ENCODE measurements at places on chromosomes 12 and 14.

- no peak for DNase-seq
Observed at GRCh38 chr14:75906228-75906627, 75.6 kb downstream of the TGFB3 start.

- no peak for DNase-seq
Observed at GRCh38 chr14:84401631-84402030, 1128.3 kb upstream of the FLRT2 start.

DNA sequence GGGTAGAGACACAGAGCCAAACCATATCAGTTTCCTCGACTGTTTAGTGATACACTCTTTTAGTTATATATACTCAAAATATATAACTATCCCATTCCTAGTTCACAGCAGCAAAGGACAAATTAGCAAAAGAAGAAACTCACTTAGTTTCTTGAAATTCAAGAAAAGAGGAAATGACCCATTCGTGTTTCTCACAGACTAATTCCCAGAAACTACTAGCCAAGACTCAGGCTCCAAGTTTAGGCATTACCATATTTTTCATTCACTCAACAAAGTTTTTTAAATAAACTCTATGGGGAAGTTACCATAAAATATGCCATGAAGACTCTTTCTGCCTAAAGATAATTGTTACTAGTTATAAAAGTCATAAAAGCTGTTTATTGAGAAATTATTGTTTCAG is 152.3 kb upstream of the DAAM1 start:
- no peak for DNase-seq

DNA sequence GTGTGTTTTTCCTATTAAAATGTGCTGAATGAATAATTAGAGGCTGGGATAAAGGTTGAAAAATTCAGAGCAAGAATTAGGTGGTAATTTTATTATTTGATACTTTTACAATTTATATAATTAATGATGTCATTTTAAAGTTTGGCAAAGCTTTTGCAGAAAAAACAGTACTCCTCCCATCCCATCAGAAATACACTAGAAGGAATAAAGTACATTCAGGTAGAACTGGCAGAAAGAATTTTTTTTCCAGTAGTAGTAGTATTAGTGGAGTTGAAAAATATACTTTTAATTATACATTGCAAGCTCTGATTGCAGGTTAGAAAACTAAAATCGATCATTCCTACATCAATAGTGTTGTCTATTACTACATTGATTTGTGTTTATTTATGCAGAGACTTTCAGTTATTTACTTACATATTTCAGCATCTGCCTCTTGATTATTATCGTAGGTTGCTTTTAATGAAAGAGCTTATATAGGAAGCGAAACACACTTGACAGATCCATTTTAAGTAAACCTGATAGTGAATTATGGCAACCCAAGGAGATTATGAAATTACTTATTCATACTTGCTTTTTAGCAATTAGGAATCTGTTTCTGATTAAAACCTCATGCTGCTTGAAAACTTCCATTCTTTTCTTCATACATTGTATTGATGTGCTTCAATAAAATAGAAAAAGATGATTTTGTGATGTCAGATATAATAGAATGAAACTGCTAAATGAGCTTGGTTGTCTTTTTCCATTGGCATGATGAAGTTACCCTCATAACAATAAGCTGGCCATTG is 10.1 kb downstream of the FOXG1 start:
- no peak for DNase-seq

- DNase-seq = no peak
Observed at GRCh38 chr12:77954206-77954555, 123.5 kb downstream of the NAV3 start.

DNA sequence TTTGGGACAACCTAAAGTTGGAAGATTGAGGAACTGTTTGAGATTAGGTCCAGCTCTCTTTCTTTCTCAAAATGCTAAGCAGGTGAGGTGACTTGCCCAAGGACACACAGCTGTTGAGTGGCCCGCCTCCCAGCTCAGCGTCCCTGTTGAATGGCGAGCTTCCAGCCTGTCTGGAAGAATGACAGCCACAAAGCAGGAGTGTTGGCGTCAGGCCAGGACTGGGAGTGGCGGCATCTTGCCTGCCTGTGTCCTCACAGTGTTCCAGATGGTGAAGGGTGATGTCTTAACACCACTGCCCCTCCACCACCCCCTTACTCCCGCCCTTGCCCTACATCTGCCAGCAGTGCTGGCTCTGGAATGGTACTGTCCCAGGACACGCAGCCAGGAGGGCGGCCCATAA is 4.4 kb upstream of the CEBPE start:
- DNase-seq = no peak

GRCh38 chr14:21501568-21501967 is 9.6 kb downstream of the METTL3 start:
- DNase-seq = no peak

GRCh38 chr14:96515731-96516130 is 13.5 kb downstream of the PAPOLA start:
- no peak for DNase-seq

GRCh38 chr12:39763071-39763889 is 143.7 kb upstream of the ABCD2 start:
- no peak for DNase-seq

DNA sequence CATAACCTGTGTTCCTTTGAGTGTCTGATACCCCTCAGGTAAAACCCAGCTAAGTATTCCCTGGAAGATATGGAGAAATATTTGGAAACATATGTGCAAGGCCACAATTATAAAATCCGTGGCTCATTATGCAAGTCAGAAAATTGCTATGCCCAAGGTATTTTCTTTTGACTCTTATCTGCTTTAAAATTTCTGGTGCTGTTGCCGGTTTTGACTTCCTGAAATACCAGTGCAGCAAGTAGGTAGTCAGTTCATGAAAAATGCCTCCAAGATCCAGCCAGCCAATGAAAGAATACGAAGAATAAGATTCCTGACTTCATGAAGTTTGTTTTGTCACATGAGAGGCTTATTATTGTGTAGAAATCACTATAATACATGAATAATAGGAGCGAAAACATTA is 20.2 kb upstream of the FUT8 start:
- no peak for DNase-seq

- no peak for DNase-seq
Observed at GRCh38 chr12:2751686-2752085, 43.1 kb upstream of the FKBP4 start.

DNA sequence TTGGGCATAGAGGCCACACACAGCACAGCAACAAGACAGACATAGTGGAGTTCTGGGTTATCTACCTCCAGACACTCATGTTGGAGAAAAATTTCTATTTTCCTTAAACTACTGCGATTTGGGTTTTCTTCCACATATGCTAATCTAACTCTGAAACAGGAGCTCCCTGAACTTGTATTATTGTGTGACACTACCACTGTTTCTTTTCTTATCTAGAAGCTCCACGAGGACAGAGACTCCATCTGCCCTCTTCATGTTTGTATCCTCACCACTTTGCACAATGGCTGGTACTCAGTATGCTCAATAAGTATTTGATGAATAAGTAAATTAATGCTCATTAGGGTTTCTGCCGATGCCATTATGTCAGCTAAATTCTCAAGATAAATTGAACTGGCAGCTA is 218.6 kb downstream of the PAX9 start:
- DNase-seq = no peak

- no peak for DNase-seq
Observed at GRCh38 chr12:47804171-47804570, 15.5 kb downstream of the HDAC7 start.

GRCh38 chr14:45253754-45254310 is 830 bp upstream of the MIS18BP1 start:
- no peak for DNase-seq

DNA sequence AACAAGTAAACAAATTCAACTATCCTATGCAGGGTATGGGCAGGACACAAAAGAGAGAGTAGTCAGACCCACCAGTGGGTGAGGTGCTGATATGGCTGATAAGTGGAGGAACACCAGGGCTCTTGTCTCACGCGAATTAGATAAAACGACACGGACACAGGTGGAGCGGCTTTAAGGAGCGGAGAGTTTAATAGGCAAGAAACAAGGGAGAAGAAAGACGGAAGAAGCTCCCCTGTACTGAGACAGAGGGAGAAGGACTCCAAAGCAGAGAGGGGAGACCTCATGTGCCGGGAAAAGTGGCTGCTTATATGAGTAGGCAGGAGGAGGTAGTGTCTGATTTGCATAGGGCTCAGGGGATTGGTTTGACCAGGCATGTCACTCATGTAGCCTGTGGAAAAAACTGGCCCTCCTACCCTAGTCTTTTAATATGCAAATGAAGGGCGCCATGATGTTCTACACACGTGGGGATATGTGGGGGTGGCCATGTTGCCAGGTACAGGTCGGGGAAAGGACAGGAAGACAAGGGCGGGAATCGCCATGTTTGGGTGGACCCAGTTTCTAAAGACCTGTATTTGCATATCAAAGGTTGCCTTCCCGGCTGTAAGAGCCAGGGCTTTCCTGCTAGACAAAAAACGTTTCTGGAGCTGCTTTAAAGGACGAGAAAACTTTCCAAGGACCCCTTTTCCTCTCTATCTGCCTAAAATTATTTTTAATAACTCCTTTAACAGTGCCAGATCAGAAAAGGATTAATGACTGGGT is 28.8 kb downstream of the RPGRIP1 start:
- peak; percentile 82 for DNase-seq

DNA sequence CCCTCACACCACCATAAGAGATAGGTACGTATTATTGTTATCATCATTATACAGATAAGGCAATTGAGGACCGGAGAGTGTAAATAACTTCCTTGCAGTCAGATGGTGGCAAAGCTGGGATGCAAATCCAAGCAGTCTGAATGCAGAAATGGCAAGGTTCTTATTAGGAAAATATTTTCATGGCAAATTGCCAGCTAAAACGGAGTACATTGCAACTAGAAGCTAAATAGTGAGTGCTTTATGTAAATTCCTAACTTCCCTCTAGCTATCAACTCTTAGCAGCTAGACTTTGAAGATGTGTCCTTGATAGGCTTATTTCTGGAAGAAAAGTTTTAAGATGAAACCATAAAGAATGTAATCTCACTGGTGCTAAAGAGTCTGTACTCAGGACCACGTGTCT is 323.9 kb upstream of the DIO2 start:
- no peak for DNase-seq

GRCh38 chr12:92108651-92109050 is 37.0 kb downstream of the BTG1 start:
- no peak for DNase-seq

- DNase-seq = no peak
Observed at GRCh38 chr12:25427337-25428249, 125.5 kb downstream of the LMNTD1 start.

GRCh38 chr14:65482757-65483438 is 70.4 kb downstream of the FUT8 start:
- DNase-seq = no peak

- no peak for DNase-seq
Observed at GRCh38 chr12:112798048-112798760, 6.7 kb downstream of the RPH3A start.

Measured in stimulated activated CD4-positive, alpha-beta T cell treated with anti-CD3 and anti-CD28 coated beads, Interleukin-12 subunit alpha, Interleukin-12 subunit beta, amount 100 ng/mL, for 48 hours (primary cell).